Cerebellar nuclear complex (tissue), 1 donor: ENCODE measurements at places on chromosomes 3 and 15.

DNA sequence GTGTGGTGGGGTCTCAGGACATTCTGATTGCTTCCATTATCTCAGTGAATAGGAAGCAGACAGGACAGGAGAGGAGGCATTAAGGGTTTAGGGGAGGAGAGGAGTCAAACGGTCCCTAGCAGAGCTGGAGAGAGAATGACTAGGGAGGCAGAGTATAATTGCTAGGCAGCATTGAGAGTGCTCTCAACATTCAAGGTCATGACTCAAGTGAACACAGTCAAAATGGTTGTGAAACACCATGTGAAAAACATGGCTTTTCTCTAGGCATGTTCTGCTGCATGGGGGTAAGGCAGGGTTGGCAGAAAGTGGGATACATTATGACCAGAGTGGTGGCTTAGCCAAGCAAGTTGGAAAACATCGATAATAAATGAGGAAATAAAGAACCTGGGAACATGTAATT, 19.5 kb upstream of the HRH1 start:
- no peak for DNase-seq

- no peak for DNase-seq
Measured at GRCh38 chr3:60199306-60199705, 1051.9 kb downstream of the FHIT start.

DNA sequence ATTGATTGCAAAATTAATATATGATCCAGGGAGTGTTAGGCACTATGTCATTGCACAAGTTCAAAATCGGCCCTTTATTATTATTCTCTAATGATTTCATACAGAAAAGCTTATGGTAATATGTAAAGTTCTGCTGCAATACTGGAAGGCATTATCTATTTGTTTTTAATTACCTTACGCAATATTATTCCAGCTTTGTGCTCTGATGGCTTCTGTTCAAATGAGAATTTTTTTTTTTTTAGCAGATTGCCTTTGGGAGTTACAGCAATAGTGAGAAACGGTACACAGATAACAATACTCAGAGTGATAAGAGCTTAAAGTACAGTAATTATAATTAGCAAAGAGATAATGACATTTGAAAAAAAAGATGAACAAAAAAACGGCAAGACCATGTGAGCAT, 602.2 kb upstream of the ALCAM start:
- no peak for DNase-seq

- no peak for DNase-seq
Measured at GRCh38 chr3:101643861-101644613, 32.9 kb downstream of the ZBTB11 start.

DNA sequence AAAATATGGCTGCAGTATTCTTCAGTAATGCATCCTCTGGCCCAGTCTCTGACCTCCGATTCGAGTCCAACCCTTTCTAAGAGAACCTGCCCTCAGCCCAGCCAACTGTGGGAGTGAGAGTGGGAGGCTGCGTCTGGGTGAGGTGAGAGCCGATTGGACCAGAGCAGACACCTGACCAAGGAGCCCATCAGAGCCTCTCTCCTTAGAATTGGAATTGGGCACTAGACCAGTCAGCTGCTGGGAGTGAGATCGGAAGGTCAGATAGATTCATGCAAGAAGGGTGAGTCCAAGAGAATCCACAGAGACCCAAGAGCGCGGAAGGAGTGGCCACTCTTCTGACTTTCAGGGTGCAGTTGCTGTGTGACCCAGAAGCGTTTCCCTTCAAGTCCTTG, 10.2 kb downstream of the RASL12 start:
- DNase-seq, result no peak

GRCh38 chr15:66109826-66110225, 143.7 kb downstream of the MEGF11 start:
- DNase-seq, result no peak

- DNase-seq, result no peak
Measured at GRCh38 chr3:10798600-10799367, 17.2 kb upstream of the SLC6A11 start.

GRCh38 chr15:65259367-65259797, 27.3 kb downstream of the PARP16 start:
- DNase-seq, result no peak

DNA sequence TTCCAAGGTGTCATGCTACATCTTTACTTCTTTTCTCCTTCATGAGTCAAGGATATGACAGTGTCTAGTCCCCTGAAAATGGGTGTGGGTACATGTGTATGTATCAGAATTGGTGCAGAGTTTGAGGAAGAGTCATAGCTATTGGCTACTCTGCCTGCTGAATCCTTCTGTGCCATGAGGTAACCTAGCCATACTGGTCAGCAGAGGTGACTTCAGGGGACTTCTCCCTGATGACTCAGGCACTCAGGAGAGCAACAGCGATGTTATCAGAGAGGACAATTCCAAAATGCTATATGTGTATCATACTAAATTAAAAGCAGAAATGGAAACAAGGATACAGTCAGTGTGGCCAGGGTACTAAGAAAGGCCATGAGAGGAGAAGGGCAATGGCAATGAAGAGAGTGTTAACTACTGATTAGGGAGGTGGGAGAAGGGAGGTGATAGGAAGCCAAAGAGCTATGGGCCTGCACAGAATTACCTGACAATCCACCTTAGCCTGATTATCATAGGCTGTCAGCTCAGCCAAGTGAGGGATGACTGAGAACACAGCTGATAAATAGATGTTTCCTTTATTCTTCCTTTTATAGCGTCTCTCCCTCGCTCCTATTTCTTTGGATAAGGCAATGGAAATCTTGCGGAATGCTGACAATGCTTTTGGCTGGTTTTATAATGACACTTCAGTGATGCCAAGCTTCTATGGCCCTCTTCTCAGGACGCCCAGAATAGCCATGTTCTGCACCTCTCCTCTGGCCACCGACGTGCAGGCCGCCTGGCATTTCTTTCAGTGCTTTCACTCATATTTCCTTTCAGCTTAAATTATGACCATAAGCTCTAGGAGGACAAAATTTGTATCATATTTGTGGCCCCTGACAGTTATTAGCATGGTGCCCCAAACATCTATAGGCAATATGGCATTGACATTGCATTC, 90.6 kb downstream of the FGF12 start:
- DNase-seq, result no peak

DNA sequence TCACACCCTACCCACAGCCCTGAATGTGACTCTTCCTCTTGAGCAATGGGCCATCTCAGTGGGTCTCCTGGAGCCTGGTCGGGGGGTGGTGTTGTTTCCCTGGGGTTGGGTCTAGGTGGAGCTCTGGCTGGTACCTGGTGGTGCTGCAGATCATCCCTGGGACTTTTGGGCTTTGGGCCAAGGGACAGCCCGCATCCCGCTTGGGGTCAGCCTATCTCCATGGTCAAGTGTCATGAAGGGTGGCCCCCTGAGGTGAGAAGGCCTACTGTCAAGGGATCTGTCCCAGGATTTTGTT, 202.0 kb downstream of the UBE3A start:
- no peak for DNase-seq

DNA sequence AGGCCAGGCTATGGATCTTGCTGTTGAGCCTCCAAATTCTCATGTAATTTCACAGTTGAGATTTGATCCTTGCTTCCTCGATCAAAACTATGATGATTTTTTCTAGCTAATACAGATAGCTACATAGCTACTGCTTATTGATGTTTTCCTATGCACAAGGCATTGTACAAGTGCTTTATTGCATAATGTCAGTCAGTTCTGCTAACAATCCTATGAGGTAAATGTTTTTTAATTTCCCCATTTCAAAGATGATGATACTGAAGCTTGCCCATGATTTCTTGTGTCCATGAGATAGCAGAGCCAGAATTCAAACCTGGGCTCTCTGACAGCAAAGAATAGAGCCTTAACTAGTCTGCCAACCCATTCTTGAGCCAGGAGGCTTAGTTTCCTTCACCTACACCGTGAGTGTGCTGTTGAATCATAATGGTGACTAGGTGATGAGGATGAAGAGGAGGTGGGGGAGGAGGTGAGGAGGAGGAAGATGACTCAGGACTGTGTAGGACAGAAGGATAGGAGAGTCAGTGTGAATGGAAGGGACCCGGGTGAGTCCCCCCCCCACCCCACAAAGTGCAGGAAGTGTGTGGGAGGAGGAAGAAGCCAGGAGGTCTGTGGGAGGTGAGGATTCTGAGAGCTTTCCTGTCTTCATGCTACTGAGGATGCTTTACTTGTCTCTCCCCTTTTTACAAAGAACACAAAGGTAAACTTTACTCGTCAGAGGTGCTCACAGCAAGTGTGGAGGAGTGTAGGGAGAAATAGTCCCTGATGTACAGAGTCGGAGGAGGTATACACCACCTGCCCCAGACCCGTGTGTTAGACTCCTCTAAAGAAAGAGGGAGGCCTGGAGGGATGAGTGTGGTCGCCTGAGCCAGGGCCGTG, 3.6 kb downstream of the TAGLN3 start:
- no peak for DNase-seq

DNA sequence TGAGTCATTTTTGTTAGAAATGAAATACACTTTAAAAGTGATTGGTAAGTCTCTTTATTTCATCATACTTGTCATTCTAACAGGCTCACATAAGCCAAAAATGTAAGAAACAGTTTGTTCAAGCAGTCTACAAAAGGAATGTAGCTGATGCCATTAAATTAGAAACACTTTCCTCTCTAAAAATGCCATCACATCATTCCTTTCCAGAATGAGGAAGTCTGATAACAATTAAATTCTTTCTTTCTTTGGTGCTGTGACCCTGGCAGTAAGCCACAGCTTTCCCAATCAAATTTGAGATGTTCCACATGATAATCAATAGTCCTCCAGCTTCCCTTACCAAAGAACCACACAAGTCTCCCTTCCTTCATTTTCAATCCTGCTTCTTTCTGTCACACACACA, 9.4 kb upstream of the P2RY1 start:
- no peak for DNase-seq

DNA sequence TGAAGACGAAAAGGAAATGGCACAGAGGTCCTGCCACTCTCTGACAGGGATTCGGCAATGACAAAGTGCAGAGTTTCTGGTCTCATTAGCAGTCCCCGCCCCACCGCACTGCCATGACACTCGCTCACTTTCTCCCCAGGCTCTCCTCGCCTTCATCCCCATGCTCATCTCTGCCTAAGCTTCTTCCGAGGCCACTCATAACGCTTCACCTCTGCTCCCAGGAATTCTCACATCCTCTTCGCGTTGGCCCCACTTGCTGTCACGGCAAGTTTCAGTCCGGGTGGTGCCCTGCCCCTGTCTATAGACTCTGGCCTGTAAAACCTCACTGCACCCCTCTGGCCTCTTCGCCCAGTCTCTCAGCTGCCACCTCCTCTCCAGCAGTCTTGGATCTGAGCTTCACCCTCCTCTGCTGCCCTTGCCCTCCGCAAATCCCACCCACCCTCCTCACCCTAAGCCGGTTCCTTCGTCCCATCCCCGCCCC, 654 bp downstream of the RUBCN start:
- no peak for DNase-seq

DNA sequence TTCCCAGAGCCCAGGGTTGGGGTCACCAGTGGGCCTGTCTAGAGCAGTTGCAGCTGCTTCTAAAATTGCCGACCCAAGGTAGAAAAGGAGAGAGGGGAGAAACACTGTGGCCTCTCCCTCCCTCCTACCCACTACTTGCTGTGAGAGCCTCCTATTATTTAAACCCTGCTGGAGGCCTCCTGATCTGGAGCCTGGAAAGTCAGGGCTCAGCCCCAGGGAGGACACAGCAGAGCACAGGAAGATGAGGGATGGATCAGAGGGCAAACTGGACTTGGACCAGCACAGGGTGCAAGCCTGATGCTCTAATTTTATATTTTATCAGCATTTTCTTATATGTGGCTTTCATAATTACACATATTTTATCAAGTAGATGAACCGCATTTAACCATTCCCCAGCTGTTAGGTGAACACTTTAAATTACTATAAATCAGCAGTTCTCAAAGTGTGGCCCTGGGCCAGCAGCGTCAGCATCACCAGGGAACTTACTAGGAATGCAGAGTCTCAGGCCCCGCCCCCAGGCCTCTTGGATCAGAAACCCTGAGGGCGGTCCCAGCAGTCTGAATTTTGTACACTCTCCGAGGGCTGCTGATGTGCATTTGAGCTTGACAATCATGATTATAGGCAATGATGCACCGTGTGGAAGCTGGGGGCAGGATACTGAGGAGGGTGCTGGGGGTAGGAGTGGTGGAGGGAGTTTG, 26.7 kb downstream of the SMAD3 start:
- DNase-seq, result no peak

DNA sequence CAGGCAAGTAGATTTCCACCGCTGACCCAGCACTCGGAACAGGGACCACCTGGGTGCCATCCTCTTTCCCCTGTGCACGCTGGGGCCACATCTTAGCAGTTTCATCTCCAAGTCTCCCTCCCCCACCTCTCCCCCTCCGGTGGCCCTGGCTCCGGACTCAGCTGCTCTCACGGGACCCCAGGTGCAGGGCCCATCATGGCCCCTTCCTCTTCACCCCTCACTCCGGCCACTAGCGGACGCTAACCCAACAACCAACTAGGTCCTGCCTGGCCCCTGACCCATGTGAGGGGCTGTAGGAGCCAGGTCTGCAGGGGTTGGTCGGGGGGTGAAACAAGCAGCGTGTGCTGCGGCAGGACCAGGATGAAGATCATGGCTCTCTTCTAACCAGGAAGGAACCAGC, 31.3 kb upstream of the IQSEC1 start:
- no peak for DNase-seq

DNA sequence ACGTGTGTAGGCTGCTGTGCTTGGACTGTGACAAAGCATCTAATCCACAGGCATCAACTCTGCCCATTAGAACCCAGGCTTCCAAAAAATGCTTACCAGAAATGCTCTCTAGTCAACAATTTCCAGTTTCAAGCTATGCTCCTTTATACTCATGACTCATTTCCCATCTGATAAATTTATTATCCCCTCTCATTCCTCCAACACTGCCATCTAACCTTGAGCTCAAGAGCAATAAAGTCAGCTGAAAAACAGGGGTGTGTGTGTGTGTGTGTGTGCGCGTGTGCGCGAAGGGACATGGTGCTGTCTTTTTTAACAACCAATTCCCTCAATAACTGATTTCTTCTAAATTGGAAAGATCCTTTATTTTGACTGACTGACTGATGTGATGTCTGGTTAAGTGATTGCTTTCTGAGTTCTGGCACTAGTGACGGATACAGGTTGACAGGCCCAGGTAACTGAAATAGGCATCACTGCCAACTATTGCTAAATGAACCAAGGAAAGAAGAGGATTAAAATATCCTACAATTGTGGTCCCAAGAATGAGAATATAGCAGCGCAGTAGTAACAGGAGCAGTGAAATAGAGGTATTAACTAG, 405.5 kb downstream of the ZNF385D start:
- no peak for DNase-seq

DNA sequence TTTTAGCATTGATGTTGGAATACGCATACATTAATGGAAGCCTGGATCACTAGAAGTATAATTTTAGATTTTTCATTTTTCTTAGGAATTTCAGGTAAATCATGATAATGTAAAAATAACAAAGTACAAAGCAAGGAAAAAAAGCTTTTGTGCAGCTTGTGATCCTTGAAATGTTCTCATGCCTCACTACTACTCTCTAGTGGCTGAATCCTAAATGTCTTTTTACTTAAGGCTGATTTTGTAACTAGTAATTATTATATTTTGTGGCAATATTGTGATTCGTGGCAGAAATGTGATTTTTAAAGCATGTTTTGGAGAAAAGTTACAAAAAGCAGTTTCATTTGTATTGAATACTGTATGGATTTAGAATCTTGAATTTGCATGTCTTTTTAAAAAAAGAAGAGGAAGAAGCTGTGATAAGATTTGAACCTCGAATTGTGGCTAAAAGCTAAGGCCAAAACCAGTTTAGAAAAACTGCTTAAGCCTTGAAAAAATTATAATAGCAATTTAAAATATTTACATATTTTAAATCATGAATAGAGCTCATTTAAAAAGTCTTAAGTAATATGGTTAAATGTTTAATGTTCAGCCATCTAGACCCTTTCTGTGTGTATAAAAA, 39.0 kb downstream of the U2SURP start:
- no peak for DNase-seq

- no peak for DNase-seq
Measured at GRCh38 chr3:57863380-57863779, 107.3 kb downstream of the SLMAP start.
